ENCODE measurements at places on chromosomes 5 and 9.

- no peak for DNase-seq
These were observed 2.7 kb downstream of the ADAMTS2 start for GRCh38 chr5:179342577-179342976.

- no peak for DNase-seq
These were observed 14.7 kb downstream of the IL31RA start for GRCh38 chr5:55865831-55866230.

GRCh38 chr5:152439791-152440190, 34.7 kb upstream of the NMUR2 start:
- DNase-seq: no peak

DNA sequence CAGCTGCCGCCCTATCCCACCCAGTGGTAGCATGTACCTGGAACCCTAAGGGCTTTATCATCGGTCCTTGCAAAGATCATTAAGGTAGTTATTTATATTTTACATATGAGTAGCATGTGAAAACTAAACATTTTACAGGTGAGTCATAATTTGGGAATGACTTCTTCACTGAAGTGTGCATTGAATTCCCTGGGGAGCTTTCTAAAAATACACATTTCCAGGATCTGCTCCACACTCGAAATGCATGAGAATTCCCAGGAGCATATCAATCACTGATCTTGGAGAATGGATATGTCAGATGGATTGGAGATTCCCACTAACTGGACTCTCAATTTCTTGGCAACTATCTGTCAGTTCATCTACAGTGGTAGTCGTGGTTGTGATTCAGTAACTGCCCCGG, 717.5 kb downstream of the IRX1 start:
- DNase-seq: no peak

- no peak for DNase-seq
These were observed 21.0 kb upstream of the TLX3 start for GRCh38 chr5:171288066-171288465.

- DNase-seq: peak; percentile 14
These were observed 31.7 kb upstream of the CCL21 start for GRCh38 chr9:34741628-34742027.

GRCh38 chr5:25950681-25951080, 1087.7 kb downstream of the CDH9 start:
- no peak for DNase-seq

- no peak for DNase-seq
These were observed 174.6 kb upstream of the ZNF608 start for GRCh38 chr5:124920909-124921666.

DNA sequence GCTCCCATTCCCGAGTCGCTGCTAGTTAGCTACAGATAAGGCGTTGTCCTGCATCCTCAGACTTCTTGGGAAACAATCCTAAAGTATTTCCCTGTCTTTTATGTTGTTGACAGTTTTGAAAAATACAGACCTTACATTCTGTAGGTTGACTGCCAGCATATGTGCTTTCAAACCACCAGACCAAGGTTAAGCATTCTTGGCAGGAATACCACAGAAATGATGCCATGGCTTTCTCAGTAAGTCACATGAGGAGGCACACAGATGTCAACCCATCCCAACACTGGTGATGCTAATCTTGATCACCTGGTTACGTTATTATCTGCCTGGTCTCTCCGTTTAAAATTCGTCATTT, 871 bp downstream of the GLE1 start:
- DNase-seq: no peak

- DNase-seq: no peak
These were observed 426.6 kb downstream of the ARHGEF28 start for GRCh38 chr5:74052441-74053221.

DNA sequence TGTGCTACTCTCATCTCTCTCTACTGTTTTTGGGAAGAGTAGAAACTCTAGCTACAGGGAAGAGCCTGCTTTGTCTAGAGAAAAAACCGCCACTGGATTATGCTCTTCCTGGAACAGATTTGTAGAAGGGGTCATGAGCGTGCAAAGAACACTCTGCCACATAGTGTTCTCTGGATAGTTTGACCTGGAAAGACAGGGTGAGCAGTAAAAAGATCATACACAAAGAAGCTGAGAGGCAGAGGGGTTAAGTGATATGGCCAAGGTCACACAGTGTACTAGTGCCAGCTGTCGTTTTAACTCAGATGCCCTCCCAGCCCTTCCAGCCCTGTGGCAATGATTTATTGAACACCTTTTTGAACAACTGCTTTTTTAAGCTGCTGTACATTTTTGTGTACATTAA, 182.2 kb downstream of the NNT start:
- no peak for DNase-seq

DNA sequence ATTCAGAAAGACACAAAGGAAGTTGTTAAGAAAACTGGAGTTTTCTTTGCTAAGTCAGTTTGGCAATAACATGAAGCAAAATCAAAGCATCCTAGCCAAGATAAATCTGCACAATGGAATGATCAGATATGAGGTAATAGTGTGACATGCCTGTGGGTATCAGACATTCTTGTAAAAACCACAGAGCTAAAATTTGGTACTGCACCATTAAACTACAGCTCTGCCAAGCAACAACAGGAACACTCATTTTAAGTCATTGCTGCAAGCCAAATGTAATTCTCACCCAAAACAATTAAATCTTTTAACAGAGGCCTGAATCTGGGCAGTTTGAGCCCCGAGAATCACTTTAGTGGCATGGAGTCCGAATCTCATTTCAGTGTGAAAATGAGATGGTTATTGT, 96.6 kb downstream of the VCAN start:
- DNase-seq: no peak

DNA sequence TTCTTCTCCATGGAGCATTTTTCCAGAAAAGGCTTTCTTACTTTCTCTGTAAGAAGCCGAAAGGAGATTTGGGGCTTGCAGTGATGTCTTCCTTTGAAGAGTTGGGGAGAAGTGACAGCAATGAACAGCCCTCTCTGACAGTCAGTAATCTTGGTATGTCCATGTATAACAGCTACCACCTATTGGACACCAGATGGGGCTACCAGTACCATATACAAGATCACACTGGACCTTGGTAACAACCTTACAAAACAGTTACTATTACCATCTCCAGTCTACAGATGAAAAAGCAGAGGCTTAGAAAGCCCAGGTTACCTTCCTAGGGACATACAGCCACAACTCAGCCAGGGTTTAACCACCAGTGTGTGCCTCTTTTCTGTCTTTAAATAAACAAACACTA, 272.7 kb upstream of the TRPC7 start:
- DNase-seq: no peak

GRCh38 chr5:137496919-137497318, 2.2 kb downstream of the SPOCK1 start:
- no peak for DNase-seq

GRCh38 chr5:89428624-89429023, 545.6 kb upstream of the MEF2C start:
- DNase-seq: no peak

- no peak for DNase-seq
These were observed 93.9 kb upstream of the DMRT1 start for GRCh38 chr9:747567-747966.

- DNase-seq: no peak
These were observed 69.0 kb upstream of the TNFAIP8 start for GRCh38 chr5:119286511-119287488.

GRCh38 chr9:18350036-18350435, 123.9 kb upstream of the ADAMTSL1 start:
- no peak for DNase-seq

DNA sequence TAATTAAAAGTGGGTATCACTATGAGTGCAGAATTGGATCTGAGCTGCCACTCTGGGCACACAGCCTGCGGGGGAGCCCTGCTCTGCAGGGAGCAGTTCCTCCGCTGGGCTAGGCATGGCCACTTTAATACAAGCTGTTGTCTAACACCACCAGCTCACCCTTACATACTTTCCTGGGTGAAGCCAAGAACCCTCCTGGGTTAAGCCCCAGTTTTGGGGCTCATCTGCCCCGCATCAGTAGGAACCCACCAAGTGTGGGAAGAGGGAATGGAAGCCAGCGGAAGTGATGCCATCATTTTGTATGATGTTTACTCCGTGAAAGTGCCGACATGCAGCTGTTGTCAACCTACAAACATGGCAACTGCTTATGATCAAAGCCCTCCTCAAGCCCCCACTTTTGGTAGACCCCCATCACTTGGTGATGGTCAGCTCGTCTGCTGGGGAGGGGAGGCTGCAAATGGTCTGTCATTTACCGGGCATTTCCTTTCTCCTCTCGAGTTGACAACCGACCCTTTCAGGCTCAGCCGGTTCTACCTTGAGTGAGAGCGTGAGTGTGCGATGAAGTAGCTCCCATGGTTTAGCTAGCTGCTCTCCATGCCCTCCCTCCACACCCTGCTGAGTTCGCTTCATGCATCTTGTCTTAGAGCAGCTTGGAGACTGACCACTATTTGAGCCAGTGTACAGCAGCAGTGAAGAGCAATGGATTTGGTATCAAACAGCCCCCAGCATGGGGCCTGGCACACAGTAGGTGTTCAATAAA, 95.3 kb upstream of the IER5L start:
- DNase-seq: no peak

- DNase-seq: no peak
These were observed 117.8 kb downstream of the TLR4 start for GRCh38 chr9:117821954-117822353.

- DNase-seq: no peak
These were observed 175.1 kb upstream of the OTULINL start for GRCh38 chr5:14406554-14406849.

DNA sequence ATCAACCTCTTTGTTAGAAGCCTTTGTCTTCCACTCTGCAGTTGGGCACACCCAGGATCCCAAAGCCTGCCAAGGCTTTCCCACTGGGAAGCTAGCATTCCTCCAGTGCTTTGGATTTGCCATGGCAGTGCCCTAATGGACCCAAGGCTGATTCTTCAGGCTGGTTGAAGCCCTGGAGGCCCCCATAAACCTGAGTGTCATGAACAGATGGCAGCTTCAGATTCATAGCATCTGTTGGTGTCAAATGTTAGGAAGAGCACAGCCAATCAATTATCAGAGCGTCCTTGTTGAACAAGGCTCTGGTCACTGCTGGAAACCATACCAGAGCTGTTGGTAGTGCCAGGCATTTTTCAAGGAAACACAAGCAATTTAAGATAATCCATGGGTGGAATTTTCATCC, 241.1 kb upstream of the KLF4 start:
- no peak for DNase-seq

GRCh38 chr9:36222449-36222848, 31.7 kb downstream of the CLTA start:
- DNase-seq: no peak

GRCh38 chr9:8560560-8561525, 761.3 kb upstream of the DMAC1 start:
- no peak for DNase-seq

DNA sequence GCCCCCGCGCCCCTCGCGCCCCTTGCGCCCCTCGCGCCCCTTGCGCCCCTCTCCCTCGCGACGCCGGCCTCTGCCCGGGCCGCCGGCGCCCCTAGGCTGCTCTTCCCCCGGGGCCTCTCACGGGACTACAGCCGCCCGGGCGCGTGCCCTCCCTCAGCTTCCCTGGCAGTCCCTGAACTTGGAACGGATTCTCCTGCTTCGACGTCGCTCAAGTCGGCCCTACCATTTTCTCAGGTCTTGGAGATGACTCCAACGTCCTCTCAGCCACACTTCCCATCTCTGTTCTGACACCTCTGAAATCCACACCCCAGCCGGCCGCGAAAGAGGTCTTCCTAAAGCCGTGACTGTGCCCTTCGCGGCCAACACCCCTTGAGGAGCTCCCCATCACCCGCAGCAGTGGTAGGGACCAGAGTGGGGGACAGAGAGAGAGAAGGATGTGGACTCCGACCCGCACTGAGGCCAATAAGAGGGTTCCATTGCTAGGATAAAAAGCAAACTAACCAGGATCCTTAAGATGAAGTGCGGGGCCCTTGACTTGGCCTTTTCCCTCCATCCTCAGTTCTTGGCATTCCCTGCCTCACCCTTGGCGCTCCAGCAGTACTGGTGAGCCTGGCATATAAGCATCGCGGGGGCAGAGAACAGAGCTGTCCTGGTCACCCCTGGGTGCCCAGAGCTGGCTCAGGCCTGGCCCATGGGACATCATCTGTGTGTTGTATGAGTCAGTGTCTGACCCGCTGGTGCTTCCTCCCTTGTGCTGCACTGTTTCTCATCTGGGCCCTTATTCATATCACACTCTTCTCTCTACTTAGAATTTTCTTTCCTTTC, 38.6 kb upstream of the GARNL3 start:
- DNase-seq: no peak

- DNase-seq: no peak
These were observed 63.9 kb downstream of the GOLPH3 start for GRCh38 chr5:32110111-32110696.

GRCh38 chr5:24855485-24855884, 210.7 kb upstream of the CDH10 start:
- no peak for DNase-seq

GRCh38 chr9:128892221-128892921, 10.4 kb downstream of the LRRC8A start:
- no peak for DNase-seq

GRCh38 chr9:6671416-6671815, 25.9 kb upstream of the GLDC start:
- no peak for DNase-seq

DNA sequence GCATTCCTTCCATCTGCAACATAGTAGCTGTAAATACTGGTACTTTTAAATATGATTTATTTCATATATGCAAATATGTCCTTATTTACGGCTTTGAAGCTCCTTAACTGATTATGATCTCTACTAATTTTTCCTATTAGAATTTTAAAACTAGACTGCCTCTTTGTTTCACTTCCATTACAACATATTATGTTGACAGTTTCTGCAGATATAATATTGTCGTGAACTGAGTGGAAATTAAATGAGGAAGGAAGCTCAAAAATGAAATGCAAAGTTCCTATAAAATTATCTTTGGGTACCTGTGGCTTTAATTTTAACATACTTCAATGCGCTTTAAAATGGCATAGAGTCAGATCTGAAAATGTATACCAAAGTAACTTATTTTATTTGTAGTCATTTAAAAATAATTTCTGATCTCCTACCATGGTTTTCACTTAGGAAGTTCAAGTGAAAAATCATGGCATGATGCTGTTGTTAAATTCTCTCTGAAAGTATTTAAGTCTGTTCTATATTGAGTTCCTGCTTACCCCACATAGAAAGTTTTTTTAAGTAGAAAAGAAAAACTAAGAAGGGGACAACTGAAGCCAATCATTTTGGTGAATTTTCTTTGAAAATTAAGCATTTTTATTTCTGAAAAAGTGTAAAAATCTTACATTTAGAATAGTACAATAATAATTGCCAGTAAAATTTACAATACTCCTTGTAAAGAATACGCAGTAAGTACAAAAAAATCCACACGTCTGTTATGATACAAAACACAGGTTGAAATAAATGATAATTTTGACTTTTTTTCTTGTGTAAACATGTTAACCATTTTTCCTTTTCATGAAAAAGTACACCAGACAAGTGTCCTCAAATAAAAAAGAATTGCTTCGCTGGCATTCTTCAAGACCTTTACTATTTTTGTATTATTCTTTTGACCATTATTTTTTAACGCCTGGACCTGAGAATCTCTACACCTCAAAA, 2.6 kb downstream of the FOXD1 start:
- no peak for DNase-seq

DNA sequence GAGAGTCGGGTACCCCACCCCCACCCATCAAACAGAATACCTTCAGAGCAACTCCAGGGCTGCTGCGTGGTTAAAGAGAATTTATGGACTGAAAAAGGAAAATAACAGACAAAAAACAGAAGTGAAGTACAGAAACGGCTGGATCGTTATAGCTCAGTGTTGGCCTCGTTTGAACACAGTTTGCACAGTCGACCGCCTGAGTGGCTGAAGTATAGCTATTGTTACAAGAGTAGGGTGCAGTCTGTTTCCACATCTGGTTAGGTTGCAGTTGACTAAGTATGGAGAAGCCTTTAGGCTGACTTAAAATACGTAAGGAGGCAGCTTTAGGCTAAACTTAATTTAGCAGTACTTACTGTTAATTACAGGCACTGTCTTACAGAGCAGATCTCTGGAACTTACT, 121.2 kb downstream of the GCNT1 start:
- DNase-seq: peak; percentile 88
